ENCODE measurements at places on chromosomes 12 and 14.

DNA sequence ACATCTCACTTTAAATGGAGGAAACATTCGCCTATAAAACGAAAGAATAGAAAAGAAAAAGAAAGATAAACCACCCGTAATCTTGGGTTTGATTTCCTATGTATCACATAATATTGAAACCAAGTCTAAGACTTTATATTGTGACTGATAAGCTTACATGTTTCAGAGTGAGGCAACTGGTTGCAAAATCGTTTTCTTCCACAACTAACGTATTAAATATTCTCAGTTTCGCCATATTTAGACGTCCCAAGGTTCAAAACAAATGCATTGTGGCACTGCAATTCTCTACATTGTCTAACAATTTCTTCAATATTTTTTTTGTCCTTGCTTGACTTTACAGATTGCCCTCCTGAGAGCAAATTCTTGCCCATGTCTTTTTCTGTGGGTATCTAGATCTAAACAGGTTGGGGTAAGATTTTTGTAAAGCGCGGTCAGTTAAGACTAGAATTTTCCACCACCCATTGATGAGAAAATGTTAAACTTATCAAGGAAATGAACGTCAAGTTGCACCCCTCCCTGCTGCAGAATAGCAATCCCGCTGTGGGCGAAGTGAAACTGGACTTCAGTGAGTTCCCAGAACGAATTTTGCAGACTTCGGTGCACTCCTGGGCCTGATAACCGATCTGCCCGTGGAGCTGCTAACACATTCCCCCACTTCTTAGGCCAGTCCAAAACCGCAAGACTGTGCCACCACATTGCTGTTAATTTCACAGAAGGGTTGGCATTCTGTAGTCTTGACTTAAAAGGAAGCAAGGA is 2.7 kb downstream of the TBX3 start:
- DNase-seq = no peak

- no peak for DNase-seq
Measured at GRCh38 chr12:50032515-50032853, 7.2 kb upstream of the RACGAP1 start.

DNA sequence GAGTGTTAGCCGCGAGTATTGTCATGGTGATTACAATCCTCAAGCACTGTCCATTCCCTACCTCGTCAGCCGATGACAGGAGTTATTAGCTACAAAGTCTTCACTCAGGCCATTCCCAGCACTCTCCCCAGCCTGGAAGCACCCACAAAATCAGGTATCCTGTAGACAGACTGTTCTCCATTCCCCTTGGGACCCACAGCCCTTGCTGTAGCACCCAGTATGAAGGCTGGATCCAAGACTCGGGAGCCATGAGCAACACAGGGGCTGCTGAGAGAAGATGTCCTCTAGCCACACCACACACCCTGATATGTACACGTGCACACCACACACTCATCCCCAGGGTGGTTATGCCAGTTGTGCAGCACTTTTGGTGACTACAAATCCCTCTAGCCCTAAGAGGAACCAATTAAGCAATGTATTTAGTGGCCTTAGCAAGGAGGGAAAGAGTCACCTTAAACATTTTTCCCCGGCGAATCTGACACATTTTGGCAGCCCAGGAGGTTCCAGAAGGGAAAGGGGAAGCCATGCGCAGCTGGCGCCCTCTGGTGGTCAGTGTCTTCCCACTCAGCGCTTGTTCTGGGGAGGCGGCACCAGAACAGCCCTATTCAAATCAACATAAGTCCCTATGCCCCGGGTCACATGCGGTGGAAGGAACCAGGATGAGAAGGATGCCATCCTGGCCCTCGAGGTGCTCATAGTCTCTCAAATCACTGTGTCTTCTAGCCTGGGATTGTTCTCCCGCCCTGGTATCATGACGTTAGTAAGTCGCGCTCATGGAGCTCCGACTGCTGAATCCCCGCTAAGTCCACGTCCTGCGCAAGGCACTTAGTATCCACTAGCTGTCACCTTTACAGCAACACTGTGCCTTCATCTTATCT is 96.9 kb downstream of the GCH1 start:
- DNase-seq = peak; percentile 86

DNA sequence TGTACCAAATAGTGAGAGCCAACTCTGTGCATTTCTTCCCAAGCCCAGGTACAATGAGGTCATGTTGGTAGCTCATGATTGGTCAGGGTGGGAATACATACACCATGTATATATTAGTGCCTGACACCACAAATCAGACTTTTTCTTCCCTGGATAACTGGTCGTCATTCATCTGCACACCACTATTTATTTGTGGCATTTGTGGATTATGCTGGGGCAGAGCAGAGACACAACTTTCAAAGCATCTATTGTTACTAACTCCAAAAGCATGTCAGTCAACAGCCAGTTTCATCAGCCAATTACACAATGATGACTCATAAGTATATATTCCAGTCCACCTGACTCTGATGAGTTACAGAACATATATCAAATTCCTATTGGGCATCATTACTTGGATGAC is 181.7 kb downstream of the ADAMTS20 start:
- DNase-seq = no peak

- no peak for DNase-seq
Measured at GRCh38 chr14:69703047-69704039, 63.6 kb upstream of the SRSF5 start.

DNA sequence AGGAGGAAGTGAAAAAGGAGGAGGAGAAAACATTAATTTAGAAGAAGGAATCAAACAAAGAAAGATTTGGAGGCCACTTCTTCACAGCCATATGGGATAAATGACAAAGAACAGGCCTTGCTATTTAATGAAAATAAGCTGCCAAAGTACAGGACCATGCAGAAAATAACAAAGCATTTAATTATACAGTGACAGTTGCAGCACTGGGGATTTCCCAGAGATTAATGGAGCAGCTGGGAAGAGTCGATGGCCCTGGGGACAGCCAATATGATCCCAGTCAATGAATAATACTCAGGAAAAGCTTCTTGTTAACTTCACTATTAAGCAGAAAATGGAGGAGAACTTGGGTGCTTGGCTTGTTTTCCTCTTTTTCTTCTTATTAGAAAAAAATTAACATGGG is 34.6 kb downstream of the RERG start:
- DNase-seq = no peak

DNA sequence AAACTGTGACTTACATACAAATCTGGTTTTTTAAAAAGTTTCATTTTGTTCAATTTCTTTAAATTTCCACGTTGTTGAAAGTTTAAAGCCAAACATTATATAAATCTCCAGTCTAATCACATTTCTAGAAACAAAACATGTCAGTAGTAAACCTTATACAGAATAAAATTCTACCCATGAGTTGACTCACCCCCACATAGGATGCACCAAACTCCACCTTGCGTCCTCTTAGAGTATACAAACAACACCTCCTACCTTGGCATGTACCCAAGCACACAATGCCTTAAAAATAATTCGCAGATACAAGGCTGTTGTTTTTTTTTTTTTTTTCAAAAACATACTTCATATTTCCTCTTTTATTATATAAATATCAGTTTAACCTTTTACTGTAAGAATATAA is 3.3 kb downstream of the FBXL14 start:
- DNase-seq = peak; percentile 53

DNA sequence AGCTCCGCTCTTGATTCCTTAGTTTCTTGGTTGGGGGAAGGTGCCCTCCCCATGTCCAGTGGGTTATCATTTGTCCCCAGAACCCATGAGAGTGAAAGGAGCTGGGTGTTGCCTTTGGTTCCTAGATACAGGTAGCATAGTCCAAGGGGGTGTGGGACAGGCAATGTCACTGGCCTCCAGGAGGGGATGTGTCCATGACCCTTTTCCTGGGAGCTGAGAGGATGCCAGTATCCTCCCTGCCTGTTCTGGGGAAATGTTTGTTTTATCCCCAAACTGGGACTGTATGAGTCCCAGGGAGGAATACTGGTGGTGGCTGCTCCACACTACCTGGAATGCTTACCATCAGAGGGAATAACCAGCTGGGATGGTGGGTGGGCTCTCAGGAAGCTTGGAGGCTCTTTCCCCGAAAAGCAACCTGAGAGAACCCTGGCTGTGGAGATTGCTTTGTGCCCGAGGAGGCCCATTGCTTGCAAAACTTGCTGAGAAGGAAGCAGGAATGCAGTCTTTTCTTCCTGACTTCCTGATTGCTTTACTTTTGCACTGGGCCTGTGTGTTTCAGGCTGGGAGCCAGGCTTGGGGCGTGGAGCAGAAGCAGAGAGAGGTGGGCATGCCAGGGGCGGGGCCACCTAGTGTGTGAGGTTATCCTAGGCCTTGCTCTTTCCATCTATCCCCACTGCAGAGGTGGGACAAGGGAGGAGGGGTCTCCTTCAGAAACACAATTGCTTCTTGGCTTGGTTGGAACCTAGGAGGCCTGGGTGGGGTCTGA is 715 bp upstream of the SLC10A1 start:
- DNase-seq = no peak

GRCh38 chr12:120663741-120664140 is 23.2 kb upstream of the MLEC start:
- no peak for DNase-seq

GRCh38 chr12:33253178-33253577 is 186.4 kb downstream of the SYT10 start:
- no peak for DNase-seq

DNA sequence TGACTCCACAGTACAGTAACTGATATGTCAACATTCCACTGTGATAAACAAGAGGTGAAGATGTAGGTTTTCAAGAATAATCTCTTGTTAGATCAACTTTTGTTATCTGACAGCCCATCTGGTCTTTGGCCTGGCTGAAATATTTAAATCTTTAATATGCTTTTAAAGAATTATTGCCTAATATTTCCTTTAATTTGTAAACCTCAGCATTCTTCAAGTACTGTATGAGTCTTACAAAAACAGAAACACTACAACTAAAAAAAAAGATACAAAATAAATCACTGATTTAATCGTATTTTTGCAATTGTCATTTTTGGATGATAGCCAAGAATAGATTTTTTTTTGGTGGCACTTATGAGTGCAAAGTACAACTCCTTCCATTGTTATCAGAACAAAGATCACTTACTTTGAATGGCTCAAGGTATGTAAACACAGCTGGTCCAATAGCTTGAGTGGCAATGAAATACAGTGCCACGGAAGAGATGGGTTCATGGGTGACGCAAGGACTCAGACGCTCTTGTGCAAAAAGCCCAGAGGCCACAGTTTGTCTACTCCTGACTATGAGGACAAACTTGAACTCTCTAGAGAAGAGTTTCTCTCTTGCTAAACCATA is 109.5 kb downstream of the PAX9 start:
- no peak for DNase-seq

DNA sequence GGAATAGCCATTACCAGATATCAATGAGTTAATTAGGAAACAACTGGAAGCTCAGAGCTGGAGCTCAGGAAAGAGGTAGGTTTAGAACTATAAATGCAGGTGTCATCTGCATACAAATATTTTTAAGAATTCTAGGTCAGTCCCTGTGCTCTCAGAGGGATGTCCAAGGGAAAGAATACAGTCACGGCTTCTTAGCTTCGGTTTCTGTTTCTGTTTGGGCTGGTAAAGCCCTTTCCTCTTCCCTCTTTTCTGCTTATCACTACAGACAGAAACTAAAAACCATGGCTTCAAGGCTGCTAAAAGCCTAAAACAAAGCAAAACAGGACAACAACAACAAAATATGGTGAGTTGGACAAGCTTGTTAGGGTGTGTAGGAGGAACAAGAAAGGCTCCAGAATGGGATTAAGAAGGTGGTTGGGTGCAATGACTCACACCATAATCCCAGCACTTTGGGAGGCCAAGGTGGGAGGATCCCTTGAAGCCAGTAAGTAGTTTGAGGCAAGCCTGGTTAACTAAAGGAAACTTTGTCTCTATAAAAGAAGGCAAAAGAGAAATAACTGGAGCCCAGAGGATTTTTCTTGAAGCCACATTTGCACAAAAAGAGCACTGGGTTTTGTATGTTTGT is 113.0 kb downstream of the SEC23A start:
- no peak for DNase-seq

DNA sequence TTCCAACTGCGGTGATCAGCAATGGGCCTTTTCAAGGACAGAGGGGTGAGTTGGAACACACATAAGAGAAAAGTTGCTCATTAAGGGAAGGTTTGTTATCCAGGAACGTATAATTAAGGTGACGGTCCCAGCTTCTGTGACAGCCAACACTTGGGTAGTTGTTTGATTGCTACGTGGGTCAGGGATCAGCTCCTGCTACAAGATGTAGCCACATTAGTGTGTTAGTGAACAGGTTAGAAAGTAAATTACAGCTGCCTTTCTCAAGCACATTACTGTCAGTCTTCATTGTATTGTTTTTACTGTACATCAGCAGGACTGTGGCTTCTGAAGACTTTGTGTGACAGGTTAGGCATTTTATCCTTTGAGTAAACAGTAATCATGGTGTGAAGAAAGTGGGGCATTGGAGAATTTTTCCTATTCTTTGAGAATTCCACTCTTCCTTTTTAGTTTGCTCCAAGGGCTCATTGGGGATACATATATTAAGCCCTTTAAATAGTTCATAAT is 230.5 kb downstream of the EGLN3 start:
- no peak for DNase-seq

DNA sequence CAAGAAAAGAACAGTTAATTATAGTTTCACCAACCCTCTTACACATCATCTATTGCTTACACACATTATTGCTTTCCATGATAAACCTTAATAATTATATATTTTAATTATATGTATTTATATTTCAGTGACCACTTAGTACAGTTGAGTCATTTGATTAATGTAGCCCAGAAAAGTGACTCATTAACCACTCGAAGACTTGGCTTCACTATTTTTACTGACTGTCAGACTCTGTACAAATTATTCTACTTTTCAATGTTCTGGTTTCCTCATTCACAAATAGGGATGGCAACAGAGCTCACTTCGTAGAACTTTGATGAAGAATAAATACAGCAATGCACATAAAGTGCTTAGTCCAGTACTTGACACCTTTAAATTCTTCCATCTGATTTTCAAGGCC is 98.3 kb downstream of the CFAP54 start:
- DNase-seq = no peak

- no peak for DNase-seq
Measured at GRCh38 chr14:92565040-92565717, 51.6 kb downstream of the RIN3 start.

GRCh38 chr12:98037401-98038140 is 477.8 kb upstream of the TMPO start:
- DNase-seq = no peak

- DNase-seq = no peak
Measured at GRCh38 chr12:2225696-2226095, 172.9 kb downstream of the CACNA1C start.

DNA sequence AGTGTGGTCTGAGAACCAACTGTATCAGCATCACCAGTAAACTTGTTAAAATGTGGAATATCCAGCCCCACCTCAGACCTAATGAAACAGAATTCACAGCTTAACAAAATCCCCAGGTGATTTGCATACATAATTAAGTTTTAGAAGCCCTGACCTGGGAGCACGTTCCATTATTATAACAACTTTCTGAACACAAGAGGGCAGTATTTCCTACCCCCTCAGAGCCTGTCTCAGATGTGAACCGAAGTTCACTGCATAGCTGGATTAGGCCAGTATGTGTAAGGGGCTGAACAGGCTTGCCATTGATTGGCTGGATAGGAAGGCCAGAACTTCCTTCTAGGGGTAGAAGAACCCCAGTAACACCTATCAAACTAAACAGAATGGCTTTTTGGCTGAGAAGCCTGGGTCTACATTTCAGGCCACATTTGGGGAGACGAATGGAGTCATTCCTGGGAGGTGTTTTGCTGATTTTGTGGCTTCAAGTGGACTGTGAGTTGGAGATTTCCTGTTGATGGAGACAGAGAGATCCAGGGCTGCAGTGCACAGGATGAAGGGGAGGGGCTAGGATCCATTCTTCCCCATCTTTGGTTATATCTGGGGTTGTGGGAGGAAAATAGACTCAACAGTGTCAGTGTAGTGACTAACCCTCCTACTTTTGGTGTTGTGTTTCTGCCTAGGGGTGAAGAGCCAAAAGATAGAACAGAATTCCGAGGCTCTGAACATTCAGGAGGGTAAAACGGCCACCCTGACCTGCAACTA is 94.7 kb upstream of the OR4E1 start:
- peak; percentile 39 for DNase-seq

Data from activated CD8-positive, alpha-beta T cell treated with anti-CD3 and anti-CD28 coated beads for 36 hours (primary cell).